Pulmonary artery endothelial cell (primary cell): ENCODE measurements at places on chromosomes 6 and 20.

DNA sequence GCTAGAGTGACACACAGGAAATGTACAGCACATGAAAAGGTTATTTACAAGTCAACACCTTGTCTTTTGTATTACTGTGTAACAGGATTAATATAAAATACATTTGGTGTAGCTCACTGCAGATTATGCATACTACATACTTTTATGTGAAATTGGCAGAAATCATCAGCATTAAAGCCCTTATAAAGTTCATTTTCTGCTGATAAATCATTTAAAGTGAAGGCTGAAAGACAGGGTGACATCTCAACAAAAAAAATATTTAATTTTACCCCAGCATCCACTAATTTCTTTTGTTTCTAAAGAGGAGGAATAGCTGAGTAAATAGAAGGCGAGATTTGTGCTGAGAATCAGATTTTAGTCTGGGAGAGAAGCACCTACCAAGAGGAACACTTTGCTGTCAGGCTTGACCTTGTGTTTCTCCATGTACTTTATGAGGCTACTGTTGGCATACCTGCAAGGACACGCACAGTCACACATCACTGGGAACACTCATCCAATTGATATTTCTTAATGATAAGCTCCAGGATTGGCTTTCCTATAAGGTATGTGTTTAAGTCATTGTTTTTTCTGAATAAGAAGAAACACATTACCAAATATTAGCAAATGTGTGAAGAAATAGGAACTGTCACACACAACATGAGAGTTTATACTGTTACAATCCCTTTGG, 146.6 kb upstream of the SLC22A16 start:
- DNase-seq = no peak

DNA sequence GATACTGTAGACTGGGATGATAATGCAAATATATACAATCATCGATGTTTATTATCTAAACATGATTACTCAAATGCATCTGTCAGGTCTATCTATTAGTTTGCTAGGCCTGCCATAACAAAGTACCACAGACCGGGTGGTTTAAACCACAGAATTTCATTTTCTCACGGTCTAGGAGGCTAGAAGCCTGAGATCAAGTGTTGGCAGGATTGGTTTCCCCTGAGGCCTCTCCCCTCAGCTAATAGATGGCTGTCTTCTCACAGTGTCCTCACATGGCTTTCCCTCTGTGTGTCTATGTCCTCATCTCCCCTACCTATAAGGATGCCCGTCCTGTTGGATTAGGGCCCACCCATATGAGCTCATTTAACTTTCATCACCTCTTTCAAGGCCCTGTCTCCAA, 512.6 kb upstream of the SLC35B3 start:
- DNase-seq = no peak

- no peak for DNase-seq
Observed at GRCh38 chr6:109453594-109454495, 1.7 kb downstream of the MICAL1 start.

GRCh38 chr6:54262971-54263370, 45.3 kb upstream of the TINAG start:
- no peak for DNase-seq

- DNase-seq = no peak
Observed at GRCh38 chr6:27840572-27840971, 71.6 kb downstream of the OR2B2 start.

GRCh38 chr6:24930431-24930871, 5.3 kb downstream of the RIPOR2 start:
- no peak for DNase-seq

DNA sequence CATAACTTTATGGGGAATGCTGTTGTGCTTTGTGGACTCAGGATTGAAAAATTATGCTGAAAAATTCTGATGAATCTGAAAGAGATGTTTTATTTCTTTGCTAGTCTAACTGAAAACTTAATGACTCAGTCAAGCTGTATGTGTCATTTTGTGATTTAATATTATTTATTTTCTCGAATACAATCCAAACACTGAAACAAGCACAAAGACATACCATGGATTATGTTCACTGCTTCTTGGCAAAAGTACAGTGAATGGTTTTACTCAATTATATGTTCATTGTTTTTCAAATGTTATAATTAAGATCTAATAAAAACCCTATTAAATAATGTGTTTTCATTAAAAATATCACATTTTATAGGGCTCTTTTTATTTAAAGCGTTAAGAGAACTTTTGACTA, 330.6 kb upstream of the EPHA7 start:
- DNase-seq = no peak

DNA sequence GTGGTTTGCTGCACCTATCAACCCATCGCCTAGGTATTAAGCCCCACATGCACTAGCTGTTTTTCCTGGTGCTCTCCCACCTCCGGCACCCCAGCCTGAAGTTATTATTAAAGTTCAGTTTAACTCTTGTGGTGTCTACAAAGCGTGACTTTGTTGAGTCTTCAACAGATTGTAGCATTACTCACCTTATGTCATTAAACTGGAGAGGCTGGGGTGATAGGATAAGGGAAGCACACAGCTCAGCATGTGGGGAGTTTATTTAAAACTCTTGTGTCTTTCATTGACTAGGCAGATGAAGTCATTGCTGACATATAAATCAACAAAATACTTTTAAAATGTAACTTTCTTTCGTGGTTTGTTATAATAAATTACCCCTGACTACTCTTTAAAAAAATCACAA, 84.7 kb upstream of the GCM1 start:
- no peak for DNase-seq
